ENCODE measurements at places on chromosomes 7 and 10.

DNA sequence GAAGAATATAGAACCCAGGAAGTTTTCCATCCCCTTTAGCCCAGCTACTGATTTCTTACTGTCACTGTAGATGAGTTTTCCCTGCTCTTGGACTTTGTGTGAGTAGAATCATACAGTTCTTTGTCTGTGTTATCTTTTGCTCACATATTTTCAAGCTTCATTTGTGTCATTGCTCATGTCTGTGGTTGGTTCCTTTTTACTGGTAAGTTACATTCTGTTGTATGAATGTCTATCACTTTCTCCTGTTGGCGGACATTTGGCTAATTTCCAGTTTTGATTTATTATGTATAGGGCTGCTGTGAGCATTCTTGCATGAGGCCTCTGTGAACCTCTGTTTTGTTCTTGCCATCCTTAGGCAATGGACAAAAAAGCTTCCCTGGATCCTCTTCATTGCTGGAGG, 5.3 kb downstream of the GLRX3 start:
- DNase-seq, result no peak

DNA sequence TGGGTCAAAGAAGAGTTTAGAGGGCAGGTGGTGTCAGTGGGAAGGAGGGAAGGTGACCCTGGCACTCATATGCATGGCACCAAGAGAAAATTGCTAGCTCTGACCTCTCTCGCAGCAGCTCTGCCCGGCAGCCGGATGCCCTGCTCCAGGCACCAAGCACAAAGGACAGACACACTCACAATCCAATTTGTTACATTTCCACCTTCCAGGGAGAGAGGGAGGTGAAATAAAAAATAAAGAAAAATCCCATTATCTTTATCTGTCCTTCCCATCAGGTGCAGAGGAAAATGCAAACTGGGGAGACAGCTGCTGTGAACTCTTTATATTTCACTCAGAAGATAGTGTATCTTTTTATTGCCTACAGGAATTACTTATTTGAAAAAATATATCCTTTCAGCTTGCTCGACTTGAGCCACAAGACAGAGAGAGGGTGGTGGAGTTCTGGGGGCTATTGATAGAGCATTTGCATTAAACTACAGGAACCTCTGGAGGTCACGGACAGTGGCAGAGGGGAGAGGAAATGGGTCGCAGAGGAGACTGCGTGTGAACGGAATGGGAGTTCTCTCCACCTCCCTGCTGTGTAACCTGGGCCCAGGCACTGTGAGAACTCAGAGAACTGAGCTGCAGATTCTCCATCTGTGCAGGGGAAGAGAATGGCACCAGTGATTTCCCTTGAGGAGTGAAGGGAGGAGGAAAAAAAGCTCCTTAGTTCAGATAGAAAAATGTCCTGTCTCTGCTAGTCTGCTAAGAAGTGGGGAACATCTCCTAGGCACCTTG, 421.4 kb downstream of the PLXNA4 start:
- no peak for DNase-seq

- no peak for DNase-seq
Measured at GRCh38 chr10:35636956-35637355, 5.1 kb downstream of the FZD8 start.

GRCh38 chr7:49878627-49879026, 105.2 kb downstream of the VWC2 start:
- DNase-seq, result no peak

DNA sequence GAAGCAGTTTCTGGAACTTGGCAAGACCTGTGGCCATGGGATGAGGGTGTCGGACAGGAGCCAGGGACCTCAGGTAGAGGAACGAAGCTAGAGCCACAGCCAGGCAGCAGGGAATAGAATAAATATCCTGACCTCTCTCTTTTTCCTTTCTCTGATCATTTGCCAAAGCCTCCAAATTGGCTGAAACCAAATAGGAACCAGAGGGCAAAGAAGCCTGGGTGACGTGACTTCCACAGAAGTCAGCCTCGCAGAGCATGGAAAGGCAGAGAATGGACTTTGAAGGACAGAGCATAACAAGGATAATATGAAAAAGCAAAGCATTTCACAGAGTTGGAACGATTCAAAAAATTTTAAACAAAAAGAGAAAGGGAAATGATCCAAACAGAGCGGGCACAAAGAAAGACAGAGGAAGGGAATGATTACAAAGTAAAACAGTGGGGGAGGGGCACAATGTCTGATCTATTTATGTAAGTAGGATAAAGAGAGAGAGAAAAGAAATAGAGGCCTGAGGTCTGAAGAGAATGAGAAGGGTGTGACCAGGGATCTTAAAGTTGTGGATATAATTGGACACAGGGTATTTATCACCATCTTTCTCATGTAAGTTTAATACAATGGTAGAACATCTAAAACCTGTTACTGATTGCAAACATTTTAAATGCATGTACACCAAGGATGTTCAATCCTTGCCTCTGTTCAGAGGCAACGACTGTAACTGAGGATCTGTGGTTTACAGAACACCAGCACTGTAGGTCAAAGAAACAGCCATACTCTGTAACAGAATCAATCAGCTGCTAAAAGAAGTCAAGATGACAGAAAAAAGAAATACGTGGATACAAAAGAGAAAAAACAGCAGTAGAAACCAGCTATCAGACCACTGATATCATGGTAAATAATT, 4.5 kb upstream of the ZEB1 start:
- no peak for DNase-seq

DNA sequence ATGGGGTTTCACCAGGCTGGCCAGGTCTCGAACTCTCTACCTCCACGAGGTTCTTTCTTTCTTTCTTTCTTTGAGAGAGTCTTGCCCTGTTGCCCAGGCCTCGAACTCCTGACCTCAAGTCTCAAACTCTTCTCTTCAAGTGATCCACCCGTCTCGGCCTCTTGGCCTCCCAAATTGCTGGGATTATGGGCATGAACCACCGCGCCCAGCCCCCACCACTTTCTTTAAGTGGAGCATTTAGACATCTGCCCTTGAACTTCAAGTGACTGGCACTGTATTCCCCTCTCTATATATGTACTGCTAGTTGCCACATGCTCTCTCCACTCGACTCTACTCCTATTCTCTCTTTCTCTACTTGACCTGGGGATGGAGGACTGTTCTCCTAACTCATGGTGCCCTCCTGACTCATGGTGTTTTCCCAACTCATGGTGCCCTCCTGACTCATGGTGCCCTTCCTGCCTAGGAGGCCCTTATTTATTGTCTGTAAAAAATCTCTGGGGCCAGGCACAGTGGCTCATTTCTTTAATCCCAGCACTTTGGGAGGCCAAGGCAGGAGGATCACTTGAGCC, 19.3 kb upstream of the ACHE start:
- no peak for DNase-seq
